ENCODE measurements at places on chromosomes 7 and 10. TPM values are rescaled to one million over a fixed set of nuclear protein-coding genes. Genes with fewer than 3 reads are reported as not detected.

DNA sequence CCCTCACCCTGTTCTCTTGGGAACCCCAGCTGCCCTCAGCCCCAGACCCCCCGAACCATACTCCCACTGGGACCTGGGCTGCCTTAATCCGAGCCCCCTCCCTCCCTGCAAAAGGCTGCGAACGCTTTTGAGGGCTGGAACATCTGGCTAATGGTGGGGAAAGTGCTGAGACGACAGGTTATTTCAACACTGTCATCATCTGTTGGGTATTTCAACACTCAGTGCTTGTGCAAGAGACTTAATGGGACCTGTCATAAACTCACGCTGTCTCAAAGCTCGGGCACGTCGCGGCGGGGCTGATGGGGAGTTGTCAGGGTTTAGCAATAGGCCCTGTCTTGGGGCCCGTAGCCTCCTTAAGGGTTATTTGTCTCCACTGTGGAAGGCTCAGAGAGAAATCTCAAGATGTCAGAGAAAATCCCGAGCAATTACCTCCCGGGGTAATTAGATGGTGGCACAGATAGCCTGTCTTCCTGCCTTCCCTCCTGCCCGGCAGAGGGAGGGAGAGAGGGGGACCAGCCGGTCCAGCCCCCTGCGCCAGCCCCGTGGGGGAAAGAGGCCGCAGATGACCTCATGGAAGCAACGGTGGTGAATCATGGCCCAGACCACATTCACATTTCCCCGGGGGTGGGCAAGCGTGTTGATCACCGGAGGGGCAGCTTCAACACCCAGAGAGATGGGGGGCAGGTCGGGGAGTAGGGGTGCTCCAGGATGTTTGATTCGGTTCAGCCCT, 88.7 kb upstream of the MYL10 start:
- no peak overlapping the region for H3K4me3 ChIP-seq
- DNase-seq = peak; percentile 74
- H3K36me3 ChIP-seq = no peaks in the 10 kb centered on the region
- H3K27ac ChIP-seq = peak overlapping the region; percentile 74
- no peaks in the 10 kb centered on the region for H3K4me1 ChIP-seq
- H3K27me3 ChIP-seq = no peaks in the 10 kb centered on the region

DNA sequence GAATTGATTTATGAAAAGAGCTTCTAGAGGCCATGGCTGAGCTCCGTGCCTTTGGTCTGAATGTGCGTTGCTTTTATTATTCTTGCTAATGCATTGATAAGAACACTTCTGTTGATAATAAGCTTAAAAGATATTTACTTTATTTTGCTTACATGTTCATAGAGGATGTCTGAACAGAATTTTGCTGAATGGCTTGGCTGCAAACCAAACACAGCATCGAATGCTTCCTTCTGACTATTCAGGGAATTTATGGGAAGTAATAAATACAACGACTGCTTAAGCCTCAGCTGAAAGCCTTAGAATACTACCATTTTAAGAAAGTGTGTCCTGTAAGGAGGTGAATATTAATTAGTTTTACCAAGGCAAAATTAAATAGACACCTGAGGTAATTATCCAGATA, 643.5 kb upstream of the POT1 start:
- no peaks in the 10 kb centered on the region for H3K4me1 ChIP-seq
- H3K36me3 ChIP-seq = no peaks in the 10 kb centered on the region
- H3K4me3 ChIP-seq = no peak overlapping the region
- no peak overlapping the region for H3K27ac ChIP-seq
- no peak for DNase-seq
- H3K27me3 ChIP-seq = no peaks in the 10 kb centered on the region

- no peak overlapping the region for H3K4me3 ChIP-seq
- peaks cover 54% of the 10 kb centered on the region for H3K36me3 ChIP-seq
- H3K4me1 ChIP-seq = no peaks in the 10 kb centered on the region
- H3K27me3 ChIP-seq = no peaks in the 10 kb centered on the region
- H3K27ac ChIP-seq = no peak overlapping the region
- DNase-seq = no peak
Observed at GRCh38 chr10:127091354-127091753, 105.0 kb downstream of the INSYN2A start.

UCMA gene
- not detected for total RNA-seq

GPR158 gene
- not detected for total RNA-seq

SUGCT gene
- total RNA-seq = 0.87 TPM

KEL gene
- total RNA-seq = not detected
